ENCODE measurements at places on chromosomes 1 and 21.
A peak's percentile ranks its signal among the peaks of the same experiment; 100 is the strongest.

GRCh38 chr1:183186841-183187240 lies 777 bp downstream of the LAMC2 start:
- no peak for DNase-seq

- no peak for DNase-seq
Measured at GRCh38 chr1:10754568-10755329, 41.7 kb downstream of the CASZ1 start.

DNA sequence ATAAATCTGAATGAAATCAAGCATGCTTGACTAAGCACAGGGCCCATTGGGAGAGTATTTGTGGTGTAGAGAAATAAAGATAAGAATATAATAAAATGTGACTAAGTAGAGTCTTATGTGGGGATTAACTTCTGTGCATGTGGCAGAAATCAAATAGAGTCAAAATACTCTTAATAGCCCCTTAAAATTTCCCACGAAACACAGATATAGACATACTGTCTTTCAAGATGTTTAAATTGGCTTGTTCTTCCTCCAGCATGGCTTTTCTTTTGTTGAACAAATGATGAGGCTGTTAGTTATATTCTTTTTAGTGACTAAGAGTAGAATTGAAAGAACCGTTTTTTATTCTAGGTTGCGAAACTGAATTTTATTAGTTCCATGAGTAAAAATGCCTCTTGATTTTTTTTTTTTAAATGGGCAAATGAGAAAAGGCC lies 112.3 kb downstream of the RPS6KC1 start:
- DNase-seq: no peak

DNA sequence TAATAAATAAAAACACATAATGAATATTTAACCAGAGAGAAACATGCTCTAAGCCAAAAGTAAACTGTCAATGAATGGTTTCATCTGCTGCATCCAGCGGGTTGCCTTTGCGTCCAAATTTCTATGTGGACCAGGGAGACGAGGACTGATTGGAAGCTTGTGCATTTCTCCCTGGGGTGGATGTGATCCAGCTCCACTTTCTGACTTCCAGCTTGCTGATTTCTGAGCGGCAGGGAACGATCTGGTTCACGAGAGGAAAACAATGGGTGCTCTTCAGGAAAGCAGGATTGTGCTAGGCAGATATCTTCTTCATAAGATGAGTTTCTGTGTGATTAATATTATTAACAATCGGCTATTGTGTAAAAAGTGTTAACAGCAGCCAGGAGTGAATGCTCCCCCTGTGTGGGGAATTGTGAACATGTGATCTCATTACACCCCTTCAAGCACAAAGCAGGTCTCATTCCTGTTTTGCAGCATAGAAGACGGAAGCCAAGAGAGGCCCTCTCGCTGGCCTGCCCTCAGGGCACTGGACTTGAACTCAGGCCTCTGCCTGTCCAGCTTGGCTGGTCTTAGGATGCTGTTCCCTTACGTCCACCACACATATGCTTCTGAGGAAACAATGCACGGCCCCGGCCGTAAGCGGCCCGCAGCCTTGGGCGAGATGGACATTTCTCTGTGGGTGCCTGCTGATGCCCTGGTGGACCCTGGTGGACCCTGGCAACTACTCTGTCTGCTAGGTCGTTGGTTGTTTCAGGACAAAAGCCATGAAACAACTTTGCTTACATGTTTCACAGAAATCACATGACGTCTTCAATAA lies 183.4 kb upstream of the C1orf174 start:
- DNase-seq: no peak

GRCh38 chr21:27268290-27268689 lies 301.4 kb upstream of the ADAMTS5 start:
- no peak for DNase-seq

DNA sequence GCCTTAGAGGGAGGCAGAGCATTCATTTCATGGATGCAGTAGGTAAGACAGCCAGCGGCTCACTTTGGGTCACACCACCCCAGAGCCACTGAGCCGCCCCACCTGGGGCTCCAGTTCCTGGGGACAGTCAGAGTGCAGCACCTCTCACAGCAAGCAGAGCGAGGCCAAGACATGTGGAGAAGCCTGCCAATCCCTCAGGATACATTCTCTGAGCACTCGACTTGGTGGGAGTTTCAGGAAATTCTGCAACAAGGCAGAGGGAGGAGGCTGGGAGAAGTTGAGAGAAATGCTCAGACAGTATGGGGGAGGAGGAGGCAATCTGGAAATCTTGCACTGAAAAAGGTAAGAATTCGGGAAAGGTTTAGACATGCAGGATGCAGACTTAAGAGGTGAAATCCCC lies 60.8 kb upstream of the WLS start:
- DNase-seq: no peak

DNA sequence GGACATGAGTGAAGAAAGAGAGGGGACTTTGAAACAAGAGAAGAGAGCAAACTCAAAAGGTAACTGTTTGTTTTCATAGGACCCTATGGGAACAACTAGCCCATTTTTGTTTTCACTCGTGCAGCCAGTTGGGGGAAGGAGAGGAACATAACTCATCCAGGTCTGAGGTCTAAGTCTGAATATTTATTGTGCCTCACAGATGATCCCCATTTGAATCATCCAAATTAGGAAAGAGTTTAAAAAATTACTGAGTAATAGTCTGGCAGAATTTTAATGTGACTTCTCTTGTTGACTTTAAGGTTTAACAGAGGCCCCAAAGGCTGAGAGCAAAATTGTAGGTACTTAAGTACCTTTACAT lies 10.4 kb upstream of the TSPAN2 start:
- no peak for DNase-seq

GRCh38 chr21:26280775-26281174 lies 110.2 kb upstream of the APP start:
- DNase-seq: no peak

DNA sequence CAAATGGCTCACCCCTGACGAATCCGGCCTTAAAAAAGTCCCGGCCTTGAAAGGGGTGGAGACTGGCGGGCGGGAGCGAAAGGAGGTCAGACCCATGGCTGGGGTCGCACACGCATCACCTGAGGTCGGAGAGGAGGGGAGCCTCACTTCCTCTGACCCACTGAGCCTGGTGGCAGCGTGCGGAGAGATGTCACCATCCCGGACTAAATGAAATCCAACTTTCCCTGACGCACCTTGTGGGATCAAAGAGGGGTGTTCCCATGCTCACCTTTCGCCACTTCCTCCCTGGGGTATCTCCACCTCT lies 709 bp upstream of the SLC41A1 start:
- no peak for DNase-seq

DNA sequence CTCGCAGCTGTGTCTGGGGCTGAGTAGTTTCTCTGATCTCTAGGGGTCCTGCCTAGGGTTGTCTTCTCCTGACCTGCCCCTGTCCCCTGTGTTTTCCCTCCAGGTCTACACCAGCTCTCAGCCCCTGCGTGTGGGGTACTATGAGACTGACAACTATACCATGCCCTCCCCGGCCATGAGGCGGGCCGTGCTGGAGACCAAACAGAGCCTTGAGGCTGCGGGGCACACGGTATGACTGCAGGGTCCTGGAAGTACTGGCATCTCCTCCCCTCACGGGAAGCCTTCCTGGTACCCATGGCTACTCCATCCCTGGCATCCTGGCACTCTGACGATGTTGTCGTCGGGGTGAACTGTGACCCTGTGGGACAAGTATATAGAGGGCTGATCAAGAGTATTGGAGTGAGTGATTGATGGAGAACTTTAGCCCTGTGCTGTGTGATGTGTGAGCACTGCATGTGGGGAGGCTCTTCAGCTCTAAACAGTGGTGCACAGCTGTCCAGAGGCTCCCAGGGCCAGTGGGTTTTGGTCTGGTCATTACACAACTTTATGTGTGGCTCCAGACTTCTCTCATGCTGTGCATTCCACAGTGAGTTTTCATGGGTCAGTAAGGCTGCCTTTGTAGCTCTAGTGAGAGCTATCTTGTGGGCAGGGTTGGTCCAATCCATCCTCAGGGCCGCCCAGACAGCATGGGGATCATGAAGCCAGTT lies 14.4 kb downstream of the FAAH start:
- no peak for DNase-seq

DNA sequence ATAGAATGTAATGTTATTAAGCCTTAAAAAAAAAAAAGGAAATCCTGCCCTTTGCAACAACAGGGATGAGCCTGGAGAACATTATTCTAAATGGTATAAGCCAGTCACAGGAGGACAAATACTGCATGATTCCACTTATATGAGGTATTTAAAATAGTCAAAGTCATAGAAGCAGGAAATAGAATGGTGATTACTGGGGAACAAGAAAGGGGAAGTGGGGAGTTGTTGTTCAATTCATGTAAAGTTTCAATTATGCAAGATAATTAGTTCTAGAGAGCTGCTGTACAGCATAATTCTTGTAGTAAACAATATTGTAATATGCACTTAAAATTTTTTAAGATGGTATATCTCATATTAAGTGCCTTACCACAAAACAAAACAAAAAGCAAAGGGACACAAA lies 13.2 kb downstream of the FCER1A start:
- no peak for DNase-seq

DNA sequence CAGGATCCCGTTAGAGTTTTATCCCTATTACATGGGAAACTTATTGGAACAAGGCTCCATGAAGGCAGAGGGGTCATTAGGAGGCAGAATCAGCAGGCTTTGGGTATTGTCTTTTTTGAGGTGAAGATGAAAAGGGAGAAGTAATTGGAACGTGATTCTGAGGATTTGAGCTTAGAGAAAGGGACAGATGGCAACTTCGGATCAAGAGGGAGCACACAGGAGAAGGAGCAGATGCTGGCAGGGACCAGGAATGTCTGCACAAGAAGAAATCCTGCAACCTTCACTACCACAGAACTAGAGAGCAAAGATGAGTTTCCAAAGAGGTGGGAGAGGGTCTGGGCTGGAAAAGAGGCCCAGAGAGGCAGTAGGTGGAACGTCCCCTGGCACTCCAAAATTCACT lies 202.8 kb downstream of the RRAGC start:
- DNase-seq: no peak

- no peak for DNase-seq
Measured at GRCh38 chr21:32035617-32036016, 162.8 kb downstream of the HUNK start.

DNA sequence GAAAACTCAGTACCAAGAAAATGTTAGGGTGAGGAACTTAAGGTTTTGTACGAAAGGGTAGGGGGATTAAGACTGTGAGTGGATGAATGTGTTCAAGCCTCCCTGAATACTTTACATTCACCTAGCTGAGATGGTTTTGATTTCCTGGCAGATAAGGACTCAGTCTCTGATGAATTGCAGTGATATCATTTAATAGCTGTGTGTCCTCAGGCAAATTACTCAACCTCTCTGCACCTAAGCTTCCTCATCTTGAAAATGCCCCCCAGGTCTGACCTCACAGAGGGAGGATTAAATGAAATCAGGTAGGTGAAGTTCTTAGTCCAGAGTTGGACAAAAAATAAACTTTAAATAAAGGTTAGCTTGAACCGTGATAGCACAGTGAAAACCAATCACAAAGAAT lies 48.4 kb downstream of the CAMK2N1 start:
- no peak for DNase-seq

- DNase-seq: no peak
Measured at GRCh38 chr1:36525166-36525565, 42.5 kb upstream of the CSF3R start.

GRCh38 chr1:223531742-223532341 lies 133.7 kb downstream of the CAPN8 start:
- DNase-seq: peak; percentile 46

DNA sequence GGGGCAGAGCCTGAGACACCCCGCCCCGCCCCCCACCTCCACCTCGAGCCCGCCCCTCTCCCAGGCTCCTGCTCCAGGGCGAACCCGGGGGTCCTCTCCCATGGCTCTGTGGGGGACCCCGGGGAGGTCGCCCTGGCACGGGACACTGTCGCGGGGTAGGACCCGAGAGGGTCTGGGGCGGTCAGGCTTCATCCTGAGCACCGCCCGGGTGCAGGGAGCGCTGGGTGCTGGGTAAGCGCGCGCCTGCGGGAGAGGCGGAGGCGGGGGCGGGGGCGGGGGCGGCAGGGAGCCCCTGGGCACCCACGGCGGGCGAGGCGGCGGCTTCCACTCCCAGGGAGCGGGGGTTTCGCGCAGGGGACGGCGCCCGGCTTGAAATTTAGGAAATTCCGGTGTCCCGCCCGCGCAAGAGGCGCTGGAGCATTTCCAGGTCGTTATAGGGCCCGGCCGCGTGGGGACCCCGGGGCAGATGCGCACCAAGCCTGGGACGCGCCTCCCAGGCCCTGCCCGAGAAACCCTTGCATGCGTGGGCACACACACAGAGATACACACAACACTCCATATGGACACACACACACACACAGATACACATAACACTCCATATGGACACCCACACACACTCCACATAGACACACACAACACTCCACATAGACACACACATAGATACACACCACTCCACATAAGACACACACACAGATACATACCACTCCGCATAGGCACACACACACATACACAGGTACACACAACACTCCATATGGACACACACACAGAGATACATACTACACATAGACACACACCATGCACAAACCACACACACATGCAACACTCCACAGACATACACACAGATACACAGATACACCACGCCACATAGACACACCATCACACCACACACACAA lies 48.7 kb upstream of the SLC19A1 start:
- no peak for DNase-seq

- no peak for DNase-seq
Measured at GRCh38 chr1:44514673-44515072, 109.6 kb downstream of the RNF220 start.

DNA sequence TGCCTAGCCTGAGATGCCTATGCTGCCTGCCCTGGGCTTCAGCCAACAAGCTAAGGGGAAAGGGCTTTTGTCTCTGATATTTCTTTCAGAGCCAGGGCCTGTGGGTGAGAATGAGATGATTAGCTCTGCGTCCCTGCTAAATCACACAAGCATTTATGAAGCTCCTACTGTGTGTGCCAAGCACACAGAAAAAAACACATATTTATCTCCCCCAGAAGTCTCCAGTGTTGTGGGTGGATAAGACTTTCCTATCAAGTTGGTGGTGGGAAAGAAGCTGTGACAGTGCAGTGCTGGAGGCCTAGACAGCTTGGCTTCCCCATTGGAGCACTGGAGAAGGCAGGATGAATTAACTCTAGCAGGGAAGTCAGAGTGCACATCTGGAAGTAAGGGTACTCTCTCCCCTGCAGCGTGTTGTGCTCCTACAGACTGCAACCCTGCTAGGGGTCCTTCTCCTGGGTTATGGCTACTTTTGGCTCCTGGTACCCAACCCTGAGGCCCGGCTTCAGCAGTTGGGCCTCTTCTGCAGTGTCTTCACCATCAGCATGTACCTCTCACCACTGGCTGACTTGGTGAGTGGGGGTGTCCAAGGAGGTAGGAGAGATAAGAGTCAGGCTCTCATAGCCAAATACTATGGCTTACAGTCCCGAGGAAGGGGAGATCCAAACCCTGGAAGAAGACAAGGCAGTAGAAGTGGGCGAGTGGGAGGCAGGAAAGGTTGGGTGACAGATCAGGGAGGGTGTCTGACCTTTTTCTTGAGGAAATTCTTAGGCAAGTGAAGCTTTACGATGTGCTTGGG lies 1.7 kb downstream of the SLC50A1 start:
- DNase-seq: no peak
